ENCODE measurements at places on chromosomes 6 and 20. TPM values are rescaled to one million over a fixed set of nuclear protein-coding genes. Genes with fewer than 3 reads are reported as not detected.

ANGPT4 gene
- 0.02 TPM for total RNA-seq

C20orf144 gene
- not detected for total RNA-seq

RIPOR2 gene
- not detected for total RNA-seq

RIMS1 gene
- 0.07 TPM for total RNA-seq

GPR6 gene
- not detected for total RNA-seq

HSF2 gene
- total RNA-seq: 13.3 TPM

LPIN3 gene
- 0.07 TPM for total RNA-seq

- DNase-seq: no peak
Measured at GRCh38 chr6:111772381-111772780, 100.9 kb downstream of the FYN start.

DNA sequence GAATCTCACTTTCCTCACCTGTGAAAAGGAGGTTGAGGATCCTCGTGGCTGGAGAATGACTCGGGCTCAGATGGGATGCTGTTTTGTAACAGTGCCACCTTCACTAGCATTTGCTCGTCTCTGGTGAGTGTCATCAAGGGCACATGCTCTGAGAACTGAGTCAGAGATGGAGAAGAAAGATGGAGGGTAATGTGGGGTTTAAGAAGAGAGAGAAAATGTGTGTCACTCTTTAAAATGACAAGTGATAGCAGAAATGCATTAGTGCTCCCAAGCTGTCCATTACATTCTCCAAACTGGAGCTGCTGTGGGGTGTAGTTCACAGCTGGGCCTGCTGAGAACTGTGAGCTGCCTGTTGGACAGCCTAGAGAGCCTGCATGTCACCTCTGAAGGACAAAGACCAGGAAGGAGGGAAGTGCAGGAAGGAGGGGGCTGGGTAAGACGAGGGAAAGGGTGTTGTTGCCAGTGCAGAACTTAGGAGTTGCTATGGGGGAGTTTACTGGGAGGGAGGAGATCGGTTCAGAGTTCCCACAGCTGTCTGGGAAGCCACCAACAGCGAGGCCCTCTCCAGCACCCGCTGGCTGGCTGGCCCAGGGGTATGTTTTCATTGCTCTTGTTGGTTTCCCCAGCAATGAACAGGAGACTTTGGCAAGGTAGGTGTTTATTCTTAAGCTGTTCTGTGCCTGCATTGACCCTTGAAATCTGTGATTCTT, 19.8 kb downstream of the GMPR start:
- DNase-seq: no peak

- DNase-seq: no peak
Measured at GRCh38 chr20:19218411-19218810, 6.0 kb downstream of the SLC24A3 start.

GRCh38 chr6:45652416-45652815, 274.7 kb upstream of the SUPT3H start:
- DNase-seq: no peak

- no peak for DNase-seq
Measured at GRCh38 chr6:36210182-36210581, 13.6 kb downstream of the BRPF3 start.

GRCh38 chr6:125002406-125002741, 40.1 kb downstream of the RNF217 start:
- DNase-seq: no peak

DNA sequence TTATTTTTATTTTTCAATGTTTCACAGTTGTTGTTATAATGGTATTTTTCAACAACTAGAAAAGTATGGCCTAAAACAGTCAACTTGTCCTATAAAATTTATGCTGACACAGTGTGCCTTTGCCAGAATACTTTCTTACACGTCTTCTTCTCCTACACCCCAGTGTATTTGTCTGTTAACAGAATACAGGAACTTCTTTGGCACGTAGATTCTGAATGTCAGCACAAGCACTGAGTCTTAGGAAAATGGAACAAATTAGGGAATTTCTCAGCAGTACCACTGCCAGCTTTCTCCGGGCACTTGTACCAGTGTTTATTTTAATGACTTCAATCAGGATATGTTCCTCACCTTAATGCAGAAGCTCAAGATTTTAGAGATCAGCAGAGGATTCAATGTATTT, 26.7 kb upstream of the AKIRIN2 start:
- no peak for DNase-seq

DNA sequence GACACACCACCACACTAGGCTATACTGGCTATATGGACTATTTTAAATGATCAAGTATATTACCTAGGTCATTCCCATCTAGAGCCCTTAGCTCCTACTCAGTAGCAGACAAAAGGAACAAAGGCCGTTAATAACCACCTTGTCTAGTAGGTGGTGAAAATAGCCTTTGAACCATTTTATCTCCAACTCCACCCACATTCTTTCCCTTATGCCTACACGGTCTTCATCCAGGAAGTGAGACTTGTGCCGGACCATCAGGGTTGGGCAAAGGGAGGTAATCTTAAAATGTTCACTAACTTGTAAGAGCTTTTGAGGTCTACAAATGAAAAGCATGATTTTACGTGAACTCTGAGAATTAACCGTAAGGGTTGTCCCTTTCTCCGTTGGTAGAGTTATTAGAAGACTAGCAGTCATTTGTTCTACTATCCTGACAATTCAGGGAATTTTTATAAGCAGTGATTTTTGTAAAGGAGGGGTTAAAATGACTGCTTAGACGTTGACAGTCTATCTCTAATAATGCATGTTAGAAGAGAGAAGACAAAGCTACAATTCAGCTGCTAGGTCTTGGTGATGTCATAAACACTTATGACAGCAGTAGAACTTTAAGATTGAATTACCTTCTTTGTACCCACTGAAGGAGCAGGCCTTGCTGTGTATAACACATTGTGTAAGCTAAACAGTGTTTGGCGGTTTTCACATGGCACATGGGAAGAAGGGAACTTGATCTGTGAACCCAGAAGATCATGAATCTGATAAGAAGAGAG, 371.8 kb upstream of the JAG1 start:
- no peak for DNase-seq

GRCh38 chr6:31308050-31308844, 36.4 kb upstream of the HLA-C start:
- no peak for DNase-seq

- DNase-seq: peak; percentile 60
Measured at GRCh38 chr20:62808211-62808865, 3.7 kb downstream of the OGFR start.

DNA sequence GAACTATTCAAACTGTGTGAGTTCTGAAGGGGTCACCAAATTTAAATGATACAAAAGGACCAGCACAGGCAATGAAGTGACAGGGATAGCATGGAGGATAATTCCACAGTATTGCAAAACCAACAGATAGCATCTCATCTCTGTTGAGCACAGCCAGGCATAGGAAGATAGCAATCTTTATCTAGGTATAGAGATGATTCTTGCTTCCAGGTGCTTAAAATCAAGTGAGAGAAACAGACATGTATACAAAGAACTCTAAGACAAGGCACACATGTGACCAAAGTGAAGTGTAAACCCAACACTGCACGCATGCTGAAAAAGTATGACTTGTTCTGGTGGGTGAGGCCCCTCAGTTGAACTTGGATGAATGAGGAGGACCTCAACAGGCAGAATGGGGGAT, 48.4 kb upstream of the ARMC2 start:
- DNase-seq: no peak

DNA sequence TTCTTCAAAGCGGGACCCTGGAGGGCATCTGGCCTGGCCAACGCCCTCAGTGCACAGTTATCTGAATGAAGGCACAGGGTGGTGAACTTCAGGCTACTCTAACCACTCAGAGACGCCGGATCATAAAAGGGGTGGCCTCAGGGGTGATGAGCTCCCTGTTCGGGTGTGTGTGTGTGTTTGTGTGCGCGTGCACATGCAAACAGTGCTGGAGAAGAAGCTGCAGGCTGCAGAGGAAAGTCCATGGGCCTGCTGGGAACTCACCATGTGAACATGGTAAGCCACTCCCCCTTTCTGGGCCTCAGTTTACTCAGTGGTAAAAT, 42.0 kb downstream of the KIAA1755 start:
- no peak for DNase-seq

GRCh38 chr6:117266257-117267053, 1.1 kb downstream of the VGLL2 start:
- DNase-seq: no peak

- DNase-seq: no peak
Measured at GRCh38 chr6:2030682-2031244, 214.6 kb downstream of the GMDS start.

GRCh38 chr6:80133020-80133419, 26.5 kb downstream of the BCKDHB start:
- DNase-seq: peak; percentile 49

DNA sequence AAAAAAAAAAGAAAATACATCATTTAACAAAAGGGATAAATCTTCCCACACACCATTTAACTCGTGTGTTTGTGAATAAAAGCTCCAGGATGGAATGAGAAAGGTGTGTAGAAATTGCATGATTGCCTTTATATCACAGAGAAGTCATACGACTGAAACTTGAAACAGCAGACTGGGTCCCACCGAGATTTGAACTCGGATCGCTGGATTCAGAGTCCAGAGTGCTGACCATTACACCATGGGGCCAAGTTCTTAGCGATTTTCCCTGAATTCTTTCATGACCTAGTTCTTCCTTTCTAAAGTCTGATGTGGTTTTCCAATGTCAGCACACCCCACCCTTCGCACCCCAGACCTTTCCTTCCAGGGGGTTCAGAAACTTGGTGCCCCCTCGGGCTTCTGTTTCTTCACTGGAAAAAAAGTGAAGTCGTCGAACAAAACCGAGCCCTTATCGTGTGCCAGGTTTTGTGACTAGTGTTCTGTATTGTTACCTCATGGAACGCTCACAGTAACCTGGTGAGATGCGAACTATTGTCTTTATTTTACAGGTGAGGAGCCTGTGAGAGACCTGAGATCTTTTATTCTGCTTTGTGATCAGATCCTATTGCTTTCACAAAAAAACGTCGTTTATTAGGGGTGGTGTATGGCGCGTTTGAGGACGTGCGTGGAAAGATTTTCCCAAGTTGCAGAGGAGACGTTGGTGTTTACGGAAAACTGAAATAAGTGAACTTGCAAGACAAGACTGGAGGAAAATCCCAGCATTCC, 120.8 kb downstream of the OR2B2 start:
- peak; percentile 86 for DNase-seq

DNA sequence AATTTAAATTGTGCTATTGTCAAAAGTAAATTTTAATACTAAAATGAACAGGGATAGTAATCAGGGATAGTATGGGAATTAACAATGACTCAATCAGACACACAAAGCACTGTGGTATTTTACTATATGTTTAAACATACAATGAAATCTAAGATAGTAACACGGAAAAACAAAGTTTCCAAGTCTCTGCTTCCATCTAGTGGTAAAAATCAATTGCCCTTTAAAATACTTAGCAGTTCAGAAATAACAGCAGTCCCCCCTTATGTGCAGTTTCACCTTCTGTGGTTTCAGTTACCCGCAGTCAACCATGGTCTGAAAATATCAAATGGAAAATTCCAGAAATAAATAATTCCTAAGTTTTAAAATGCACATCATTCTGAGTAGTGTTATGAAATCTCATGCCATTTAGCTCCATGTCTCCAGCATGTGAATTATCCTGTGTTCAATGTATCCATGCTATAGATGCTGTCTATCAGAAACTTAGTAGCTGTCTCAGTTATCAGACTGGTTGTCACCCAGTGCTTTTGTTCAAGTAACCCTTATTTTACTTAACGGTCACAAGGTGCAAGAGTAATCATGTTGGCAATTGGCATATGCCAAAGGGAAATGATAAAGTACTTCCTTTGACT, 58.5 kb downstream of the AHI1 start:
- peak; percentile 49 for DNase-seq

Data from HT1080 (cell line).